H1 (cell line): ENCODE measurements at places on chromosomes 1 and 21.

DNA sequence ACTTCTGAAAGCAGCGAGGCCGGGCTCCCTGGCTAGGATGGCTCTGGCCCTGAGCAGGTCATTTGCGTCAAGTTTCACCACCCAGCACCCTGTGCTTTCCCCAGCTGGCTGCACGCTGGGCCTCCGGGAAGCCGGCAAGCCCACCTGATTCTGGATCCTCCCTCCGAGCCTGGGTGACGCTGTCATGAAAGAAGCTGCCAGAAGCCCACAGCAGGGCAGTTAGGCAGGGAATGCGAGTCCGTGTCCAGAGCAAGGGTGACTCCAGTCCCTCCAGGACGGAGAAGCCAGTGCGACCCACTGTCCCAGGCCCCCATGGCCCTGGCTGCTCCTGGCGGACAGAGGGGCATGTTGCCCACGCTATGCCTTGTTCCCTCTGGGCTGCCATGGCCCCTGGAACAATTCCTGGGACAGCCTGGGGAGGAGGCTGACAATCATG, 44.4 kb upstream of the PCBP3 start:
- H3K4me1 ChIP-seq, result no peaks in the 10 kb centered on the region
- no peak overlapping the region for H3K4me3 ChIP-seq
- no peaks in the 10 kb centered on the region for H3K36me3 ChIP-seq
- no peak for DNase-seq

DNA sequence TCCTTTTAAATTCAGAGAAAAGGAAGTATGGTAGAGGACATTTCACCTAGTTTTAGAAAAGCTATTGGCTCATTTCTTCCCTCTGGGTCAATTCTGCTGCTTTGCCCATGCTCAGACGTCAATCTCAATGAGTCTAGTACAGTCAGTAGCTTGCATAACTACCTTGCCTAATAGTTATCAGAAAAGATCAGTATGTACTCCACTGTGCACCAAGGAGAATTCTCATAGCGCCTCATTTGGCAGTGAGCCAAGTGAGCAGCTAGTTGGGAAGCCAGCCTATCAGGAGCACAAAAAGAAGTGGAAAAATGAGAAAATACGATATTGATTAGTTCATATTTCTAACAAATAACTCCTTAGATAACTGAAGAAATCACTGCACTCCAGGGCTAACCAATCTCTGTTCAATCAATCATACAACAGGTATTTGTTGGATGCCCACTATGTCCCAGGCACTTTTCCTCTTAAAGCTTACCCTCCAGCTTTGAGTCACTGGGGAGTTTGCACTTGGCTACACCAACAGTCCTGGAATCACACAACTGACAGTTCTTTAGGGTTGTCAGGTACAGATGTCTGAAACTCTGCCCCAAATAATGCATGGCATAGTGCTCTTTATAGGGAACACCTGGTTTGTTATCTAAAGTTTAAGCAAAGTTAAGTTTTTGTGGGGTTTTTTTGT, 50.2 kb downstream of the PRDX6 start:
- H3K27me3 ChIP-seq, result no peaks in the 10 kb centered on the region
- no peak overlapping the region for H3K4me3 ChIP-seq
- peaks cover 6% of the 10 kb centered on the region for H3K4me1 ChIP-seq
- no peak overlapping the region for H3K27ac ChIP-seq
- H3K36me3 ChIP-seq, result no peaks in the 10 kb centered on the region
- DNase-seq, result no peak

GRCh38 chr1:172727956-172728603, 69.2 kb downstream of the FASLG start:
- DNase-seq, result no peak
- no peaks in the 10 kb centered on the region for H3K27me3 ChIP-seq
- no peak overlapping the region for H3K4me3 ChIP-seq
- no peaks in the 10 kb centered on the region for H3K4me1 ChIP-seq

GRCh38 chr1:6471086-6471969, 5.4 kb upstream of the TNFRSF25 start:
- DNase-seq, result no peak
- no peaks in the 10 kb centered on the region for H3K27me3 ChIP-seq
- H3K4me1 ChIP-seq, result peaks cover 8% of the 10 kb centered on the region
- H3K4me3 ChIP-seq, result 0 out of 2 replicates have a peak overlapping the region, but pooled peaks have one; percentile 4
- no peak overlapping the region for H3K27ac ChIP-seq

DNA sequence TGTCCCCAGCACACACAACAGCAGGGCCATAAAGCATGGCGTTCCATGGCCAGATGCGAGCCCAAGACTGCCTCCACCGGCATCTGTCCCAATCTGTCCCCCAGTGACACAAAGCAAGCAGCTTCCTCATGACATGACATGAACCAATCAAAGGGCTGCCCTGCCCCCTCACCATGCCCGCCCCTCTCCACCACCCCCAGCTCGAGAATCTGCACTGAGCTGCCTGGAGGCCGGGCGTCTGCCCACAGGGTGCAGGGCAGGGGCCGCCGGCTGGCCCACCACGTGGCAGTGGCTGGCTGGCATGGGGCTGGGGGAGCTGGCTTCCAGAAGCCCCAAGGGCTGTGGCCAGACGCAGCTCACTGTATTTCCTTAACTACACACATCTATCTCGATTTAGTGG, 27.8 kb downstream of the WNT9A start:
- H3K36me3 ChIP-seq, result no peaks in the 10 kb centered on the region
- DNase-seq, result no peak
- no peak overlapping the region for H3K27ac ChIP-seq
- H3K4me3 ChIP-seq, result no peak overlapping the region

DNA sequence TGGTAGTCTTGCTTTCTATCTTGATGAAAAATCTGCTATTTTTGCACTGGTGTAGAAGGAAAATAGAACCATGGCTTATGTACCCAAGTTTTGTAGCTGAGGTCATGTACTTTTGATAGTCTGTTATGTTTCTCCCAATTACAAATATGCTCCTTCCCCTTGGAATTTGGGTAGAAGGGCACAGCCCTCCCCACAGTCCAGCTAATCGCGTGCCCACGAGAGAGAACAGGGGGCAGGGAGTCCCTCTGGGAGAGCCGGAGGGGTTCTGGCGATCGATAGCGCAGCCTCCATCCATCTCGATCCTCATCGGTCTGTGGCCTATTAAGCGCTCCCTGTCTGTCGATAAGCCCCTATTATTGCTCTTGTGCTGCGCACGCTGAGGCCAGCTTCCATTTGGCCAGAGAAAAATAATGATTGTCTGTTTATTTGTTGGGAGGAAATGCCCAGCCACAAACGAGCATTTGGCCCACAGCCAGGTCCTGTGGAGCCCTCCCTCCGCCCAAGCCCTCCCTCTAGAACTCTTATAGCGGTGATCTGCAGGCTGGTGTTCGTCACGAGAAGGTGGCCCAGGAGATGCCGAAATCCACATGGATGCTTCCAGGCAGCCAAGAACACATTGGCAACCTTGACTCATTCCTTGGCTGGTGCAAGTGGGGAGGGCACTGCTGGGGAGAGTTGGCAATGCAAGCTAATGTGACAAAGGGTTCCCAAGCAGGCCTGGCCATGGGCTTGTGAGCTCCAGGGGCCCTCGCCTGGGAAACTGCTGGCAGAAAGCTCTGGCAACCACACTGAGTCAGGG, 134.7 kb upstream of the TNR start:
- no peaks in the 10 kb centered on the region for H3K4me1 ChIP-seq
- no peaks in the 10 kb centered on the region for H3K36me3 ChIP-seq
- no peak overlapping the region for H3K4me3 ChIP-seq

- H3K27me3 ChIP-seq, result no peaks in the 10 kb centered on the region
- no peaks in the 10 kb centered on the region for H3K4me1 ChIP-seq
- no peak overlapping the region for H3K4me3 ChIP-seq
- H3K27ac ChIP-seq, result no peak overlapping the region
- H3K36me3 ChIP-seq, result no peaks in the 10 kb centered on the region
Measured at GRCh38 chr1:197606168-197606845, 169.0 kb downstream of the DENND1B start.

DNA sequence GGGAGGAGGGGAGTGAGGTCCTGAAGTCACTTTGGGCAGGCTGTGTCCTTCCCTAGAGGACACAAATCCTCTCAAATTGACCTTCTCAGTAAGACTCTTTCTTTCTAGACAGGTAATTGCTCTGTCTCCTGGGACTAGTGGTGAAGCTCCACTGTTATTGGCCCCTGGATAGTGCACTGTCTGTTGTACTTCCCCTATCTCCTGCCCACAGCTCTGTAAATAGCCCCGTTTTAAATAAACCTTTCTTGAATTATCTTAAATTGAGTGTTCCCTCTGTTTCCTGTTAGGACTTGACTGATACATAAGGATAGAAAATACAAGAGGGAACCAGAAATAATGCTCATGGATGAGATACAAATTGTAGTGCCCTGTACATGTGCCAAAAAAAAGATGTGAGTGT, 229.5 kb upstream of the USP24 start:
- no peak overlapping the region for H3K27ac ChIP-seq
- no peak overlapping the region for H3K4me3 ChIP-seq
- H3K36me3 ChIP-seq, result no peaks in the 10 kb centered on the region
- no peaks in the 10 kb centered on the region for H3K4me1 ChIP-seq
- no peak for DNase-seq

DNA sequence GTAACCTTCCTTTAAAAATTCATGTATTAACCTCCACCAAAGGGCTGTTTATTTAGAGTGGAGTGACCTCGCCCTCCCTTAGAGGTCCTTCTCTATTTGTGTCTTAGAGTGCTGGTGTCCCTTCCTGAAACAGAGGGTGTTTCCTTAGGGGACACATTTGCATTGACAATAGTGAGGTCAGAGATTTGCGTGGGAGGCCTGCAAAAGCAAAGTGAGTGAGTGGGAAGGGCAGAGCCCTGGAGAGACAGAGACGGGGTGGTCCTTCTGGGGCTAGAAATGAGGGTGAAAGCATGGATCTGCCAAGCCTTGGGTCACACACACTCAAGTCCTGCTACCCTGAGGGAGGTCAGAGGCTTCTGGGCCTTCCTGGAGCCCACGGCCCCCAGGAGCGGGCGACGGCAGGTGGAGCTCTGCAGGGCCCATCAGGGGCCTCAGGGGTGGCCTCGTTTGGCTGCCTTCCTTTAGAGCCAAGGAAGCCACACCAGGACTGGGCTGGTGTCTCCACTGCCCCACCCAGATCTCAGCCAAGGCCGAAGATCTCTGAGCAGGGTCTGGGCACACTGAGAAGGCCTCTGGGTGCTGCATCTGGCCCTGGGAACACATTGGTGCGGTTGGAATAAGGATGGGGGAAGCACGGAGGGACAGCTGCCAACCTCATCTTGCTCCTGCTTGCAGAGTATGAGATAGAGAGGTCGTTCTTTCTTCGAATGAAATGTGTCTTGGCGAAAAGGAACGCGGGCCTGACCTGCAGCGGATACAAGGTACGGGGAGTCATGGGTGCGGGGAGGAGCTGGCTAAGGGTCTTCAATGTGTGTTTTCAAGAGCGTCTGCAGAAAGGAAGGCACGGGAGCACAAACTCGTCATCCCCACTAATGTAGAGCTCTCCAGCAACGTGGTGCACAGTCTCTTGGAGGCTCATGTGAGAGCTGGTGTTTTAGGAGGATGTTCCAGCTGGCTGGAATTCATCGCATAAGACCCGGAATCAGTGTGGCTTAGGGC, 23.8 kb downstream of the SIM2 start:
- no peak overlapping the region for H3K4me3 ChIP-seq
- H3K4me1 ChIP-seq, result no peaks in the 10 kb centered on the region; the same call in 1 of the 2 replicates
- no peaks in the 10 kb centered on the region for H3K36me3 ChIP-seq
- DNase-seq, result no peak

DNA sequence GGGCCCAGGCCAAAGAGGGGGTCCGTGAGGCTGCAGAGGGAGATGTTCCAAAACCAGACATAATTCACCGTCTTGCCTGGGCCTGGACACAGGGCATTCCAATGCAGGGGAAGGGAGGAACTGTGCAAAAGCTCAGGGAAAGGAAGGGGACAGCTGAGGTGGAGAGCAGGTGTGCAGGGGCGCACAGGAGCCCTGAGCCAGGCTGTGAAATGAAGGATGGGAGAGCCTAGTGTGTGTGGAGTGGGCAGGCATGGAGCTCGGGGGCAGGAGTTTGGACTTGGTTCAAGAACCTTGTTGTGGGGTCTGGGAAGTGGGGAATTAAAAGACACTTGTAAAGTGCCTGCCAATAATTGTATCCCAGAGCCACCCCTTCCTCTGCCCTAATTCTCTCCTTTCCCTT, 2.3 kb downstream of the TNNI1 start:
- peaks cover 10% of the 10 kb centered on the region; the same call in 1 of the 2 replicates for H3K4me1 ChIP-seq
- no peaks in the 10 kb centered on the region for H3K27me3 ChIP-seq
- no peak for DNase-seq
- no peak overlapping the region for H3K4me3 ChIP-seq
- H3K36me3 ChIP-seq, result no peaks in the 10 kb centered on the region
- H3K27ac ChIP-seq, result no peak overlapping the region

DNA sequence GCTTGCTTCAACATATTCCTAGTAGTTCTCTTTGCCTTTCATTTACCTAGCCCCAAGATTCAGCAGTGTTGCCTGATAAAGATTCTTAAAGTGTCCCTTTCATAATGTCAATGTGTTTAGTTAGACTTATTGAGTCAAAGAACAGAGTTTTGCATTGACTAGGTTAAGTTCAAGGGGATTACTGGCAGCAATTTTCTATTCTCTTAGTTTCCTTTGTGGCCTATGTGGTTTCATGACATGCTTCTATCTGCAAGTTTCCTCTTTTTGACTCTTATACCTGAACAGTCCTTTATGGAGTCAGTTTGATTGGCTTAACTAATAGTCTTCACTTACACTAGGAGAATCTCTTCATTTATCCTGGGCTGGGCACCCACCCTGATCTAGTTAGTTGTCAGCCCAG, 151.3 kb downstream of the ADGRL4 start:
- no peak overlapping the region for H3K27ac ChIP-seq
- no peak for DNase-seq
- no peaks in the 10 kb centered on the region for H3K36me3 ChIP-seq
- no peaks in the 10 kb centered on the region for H3K27me3 ChIP-seq
- H3K4me1 ChIP-seq, result no peaks in the 10 kb centered on the region

GRCh38 chr1:29033829-29034466, 89.8 kb downstream of the TMEM200B start:
- H3K4me3 ChIP-seq, result no peak overlapping the region
- DNase-seq, result no peak
- H3K27me3 ChIP-seq, result no peaks in the 10 kb centered on the region
- no peaks in the 10 kb centered on the region for H3K4me1 ChIP-seq

DNA sequence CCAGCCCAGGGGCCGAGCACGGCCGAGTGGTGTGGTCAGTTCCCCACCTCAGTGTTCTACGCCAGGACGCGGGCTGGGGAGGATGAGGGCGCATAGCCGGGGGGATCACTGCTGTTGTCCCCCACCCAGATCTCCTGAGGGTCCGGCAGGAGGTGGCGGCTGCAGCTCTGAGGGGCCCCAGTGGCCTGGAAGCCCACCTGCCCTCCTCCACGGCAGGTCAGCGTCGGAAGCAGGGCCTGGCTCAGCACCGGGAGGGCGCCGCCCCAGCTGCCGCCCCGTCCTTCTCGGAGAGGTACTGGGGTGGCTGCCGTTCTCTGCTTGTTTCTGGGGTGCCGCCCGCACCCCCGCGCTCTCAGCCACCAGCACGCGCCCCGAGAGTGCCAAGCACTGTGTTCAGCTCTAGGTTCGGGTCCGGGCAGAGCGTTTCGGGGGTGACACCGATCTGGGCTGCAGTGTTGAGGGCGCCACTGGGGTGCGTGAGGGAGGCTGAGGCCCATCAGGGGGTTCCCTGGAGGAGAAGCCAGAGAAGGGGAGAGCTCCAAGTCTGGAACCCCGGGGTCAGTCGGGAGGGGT, 17.4 kb downstream of the SAMD11 start:
- no peaks in the 10 kb centered on the region for H3K36me3 ChIP-seq
- H3K27me3 ChIP-seq, result peaks cover 71% of the 10 kb centered on the region
- peaks cover 24% of the 10 kb centered on the region for H3K4me1 ChIP-seq
- no peak overlapping the region for H3K27ac ChIP-seq
- no peak for DNase-seq

GRCh38 chr1:60984062-60984799, 98.1 kb upstream of the NFIA start:
- no peak for DNase-seq
- no peak overlapping the region for H3K27ac ChIP-seq
- H3K4me1 ChIP-seq, result no peaks in the 10 kb centered on the region
- H3K4me3 ChIP-seq, result no peak overlapping the region
- no peaks in the 10 kb centered on the region for H3K36me3 ChIP-seq
